SIG-M5 (cell line): ENCODE measurements at places on chromosomes 11 and 22.

GRCh38 chr11:5690216-5690615 is 626 bp downstream of the TRIM22 start:
- DNase-seq: no peak

- no peak for DNase-seq
Measured at GRCh38 chr22:43587574-43587973, 175.8 kb downstream of the MPPED1 start.

GRCh38 chr11:88330826-88331428 is 6.6 kb downstream of the CTSC start:
- no peak for DNase-seq

DNA sequence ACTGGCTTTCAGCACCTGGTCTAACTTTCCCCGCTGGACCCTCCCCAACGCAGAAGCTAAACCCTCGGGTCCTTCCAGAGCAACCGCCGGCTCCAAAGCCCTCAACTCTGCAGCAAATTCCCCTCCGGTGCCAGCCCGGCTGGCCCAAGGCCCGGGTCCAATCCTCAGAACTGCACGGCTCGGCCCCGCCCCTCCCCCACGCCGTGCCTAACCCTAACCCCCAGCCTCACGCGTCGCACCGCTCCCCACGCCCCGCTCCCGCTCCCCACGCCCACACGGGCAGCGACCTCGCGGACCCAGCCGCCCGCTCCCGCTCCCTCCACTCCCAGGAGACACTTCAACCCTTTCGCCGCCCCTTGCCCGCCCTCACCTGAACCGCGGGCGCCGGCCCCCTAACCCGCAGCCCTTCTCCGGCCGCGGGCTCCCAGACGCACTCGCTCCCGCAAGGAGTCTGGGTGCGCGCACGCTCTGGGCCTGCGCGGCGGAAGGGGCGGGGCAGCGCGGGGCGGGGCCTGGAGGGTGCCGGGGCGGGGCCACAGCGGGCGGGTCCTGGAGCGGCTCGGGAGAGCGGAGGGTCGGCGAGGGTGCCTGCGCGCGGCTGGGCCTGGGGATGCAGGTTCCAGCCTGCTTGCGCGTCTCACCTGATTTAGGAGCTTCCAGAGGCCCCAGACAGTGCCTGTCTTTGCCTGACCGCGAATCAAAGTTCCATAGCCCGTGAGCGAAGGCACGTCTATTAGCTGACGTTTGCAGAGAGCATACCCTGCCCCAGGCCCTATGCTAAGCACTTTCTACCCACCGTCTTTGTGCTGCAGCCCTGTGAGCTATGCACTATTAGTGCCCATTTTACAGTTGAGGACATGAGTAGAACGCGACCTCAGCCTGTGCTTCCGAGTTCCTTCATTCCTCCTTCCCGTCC is at the start of gene NFRKB:
TSS of gene NFRKB (minus strand) at position 453 of the 916 bp plus-strand sequence. CDS start 2,729 bp downstream, outside the sequence.
- DNase-seq: no peak

DNA sequence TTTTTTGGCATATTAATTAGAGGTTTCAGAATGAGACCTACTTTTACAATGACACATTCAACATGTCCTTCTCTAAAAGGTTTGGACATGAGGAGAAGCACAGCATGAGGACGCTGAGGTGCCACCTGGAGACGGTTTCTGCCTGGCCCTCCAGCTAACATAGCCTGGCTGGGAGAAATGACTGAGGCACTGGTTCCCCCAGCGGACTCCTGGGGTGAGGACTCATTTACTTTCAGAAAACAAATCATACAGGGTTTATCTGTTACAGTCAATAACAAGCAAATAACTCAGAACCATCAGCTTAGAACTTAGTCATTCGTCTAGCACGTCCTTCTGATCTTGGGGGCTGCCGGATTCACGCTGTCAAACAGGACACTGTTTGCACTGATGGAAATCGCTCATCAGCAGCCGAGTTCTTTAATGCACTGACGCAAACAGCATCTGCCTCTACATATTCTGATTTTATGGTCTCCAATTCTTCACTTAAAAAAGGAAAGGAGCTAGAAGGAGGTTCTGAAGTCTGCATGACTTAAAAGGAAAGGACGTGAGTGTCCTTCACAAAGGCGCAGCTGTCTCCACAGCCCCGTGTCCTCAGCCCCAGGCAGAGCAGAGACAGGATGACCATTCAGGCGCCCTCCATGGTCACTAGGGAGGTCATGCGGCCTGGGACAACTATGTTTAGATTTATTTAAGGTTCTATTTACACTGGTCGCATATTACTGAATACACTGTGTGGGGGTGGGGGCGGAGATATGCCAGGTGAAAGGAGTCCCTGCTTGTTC is 44.2 kb downstream of the CERK start:
- no peak for DNase-seq

GRCh38 chr11:1966531-1966930 is 19.4 kb downstream of the MRPL23 start:
- DNase-seq: no peak

- DNase-seq: no peak
Measured at GRCh38 chr11:62402226-62402959, 16.4 kb upstream of the SCGB1A1 start.

GRCh38 chr11:19240420-19241259 is at the start of gene E2F8:
Gene E2F8 (minus strand): TSS chr11:19240945. CDS start chr11:19240121, 824 bp downstream.
- DNase-seq: peak; percentile 66
